ENCODE measurements at places on chromosomes 5 and 9. TPM values are rescaled to one million over a fixed set of nuclear protein-coding genes. Genes with fewer than 3 reads are reported as not detected.

PDE8B gene
- total RNA-seq = 42.6 TPM

F2RL1 gene
- 0.88 TPM for total RNA-seq

GRCh38 chr5:58961631-58962280 lies 378.9 kb downstream of the RAB3C start:
- no peak for DNase-seq

- no peak for DNase-seq
Observed at GRCh38 chr5:138622051-138622450, 46.9 kb upstream of the HSPA9 start.

- no peak for DNase-seq
Observed at GRCh38 chr5:38938424-38938823, 92.6 kb downstream of the OSMR start.

DNA sequence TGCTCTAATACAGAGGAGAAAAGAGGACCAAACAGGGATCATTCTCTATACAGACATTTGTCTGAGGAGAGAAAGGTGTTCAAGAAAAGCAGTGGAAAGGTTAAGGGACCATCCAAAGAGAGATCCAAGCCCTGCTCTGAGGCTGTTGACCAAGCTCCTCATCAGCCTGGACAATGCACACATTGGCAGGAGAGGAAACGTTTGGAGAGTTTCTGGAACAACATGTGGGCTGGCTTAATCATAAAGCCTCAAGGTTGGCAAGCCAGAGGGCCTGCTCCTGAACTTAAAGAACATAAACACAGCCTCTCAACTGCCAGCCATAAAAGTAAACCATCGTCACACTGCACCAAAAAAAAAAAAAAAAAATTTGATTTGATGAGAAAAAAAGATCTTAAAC lies 184.4 kb upstream of the SLC12A2 start:
- no peak for DNase-seq

DNA sequence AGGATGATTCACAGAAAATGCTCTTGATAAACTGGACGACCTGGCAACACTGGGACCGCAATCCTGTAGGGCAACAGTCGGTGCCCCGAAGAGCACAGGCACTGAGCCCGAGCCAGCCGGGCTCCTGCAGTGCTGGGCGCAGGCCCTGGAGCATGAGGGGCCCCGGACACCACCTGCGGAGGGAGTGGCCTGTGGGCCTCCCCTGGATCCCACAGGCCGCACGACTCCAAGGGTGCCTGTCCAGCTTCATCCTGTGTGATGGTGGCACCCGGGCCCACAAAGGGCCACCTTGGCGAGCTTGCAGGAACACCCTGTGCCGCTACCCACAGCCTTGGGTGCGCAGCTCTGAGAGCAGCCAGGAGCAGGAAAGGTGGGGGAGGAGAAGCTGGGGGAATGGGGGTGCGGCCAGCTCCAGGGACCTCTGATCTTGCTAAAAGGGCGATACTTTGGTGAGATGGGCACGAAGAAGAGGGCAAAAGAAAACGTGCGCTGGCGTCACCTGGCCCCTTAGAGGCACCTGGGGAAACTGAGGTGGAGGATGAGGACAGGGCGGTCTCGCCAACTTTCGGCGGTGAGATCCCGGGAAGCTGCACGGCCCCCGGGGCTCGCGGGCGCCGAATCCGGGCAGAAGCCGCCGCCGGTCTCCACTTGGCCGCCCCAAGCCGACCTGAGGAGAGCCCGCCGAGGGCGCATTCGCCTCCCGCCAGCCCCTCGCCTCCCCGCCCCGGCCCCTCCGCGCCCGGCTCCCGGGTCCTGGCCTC lies 722 bp downstream of the TBC1D9B start:
- DNase-seq = no peak

All from aorta (tissue), 5 donors.